HFFc6 (cell line): ENCODE measurements at places on chromosomes 2 and 18.

- H3K36me3 ChIP-seq = no peaks in the 10 kb centered on the region
- no peak overlapping the region for H3K4me3 ChIP-seq
- no peak for DNase-seq
- peaks cover 5% of the 10 kb centered on the region for H3K27me3 ChIP-seq
Measured at GRCh38 chr2:170530284-170530745, 184.8 kb upstream of the SP5 start.

DNA sequence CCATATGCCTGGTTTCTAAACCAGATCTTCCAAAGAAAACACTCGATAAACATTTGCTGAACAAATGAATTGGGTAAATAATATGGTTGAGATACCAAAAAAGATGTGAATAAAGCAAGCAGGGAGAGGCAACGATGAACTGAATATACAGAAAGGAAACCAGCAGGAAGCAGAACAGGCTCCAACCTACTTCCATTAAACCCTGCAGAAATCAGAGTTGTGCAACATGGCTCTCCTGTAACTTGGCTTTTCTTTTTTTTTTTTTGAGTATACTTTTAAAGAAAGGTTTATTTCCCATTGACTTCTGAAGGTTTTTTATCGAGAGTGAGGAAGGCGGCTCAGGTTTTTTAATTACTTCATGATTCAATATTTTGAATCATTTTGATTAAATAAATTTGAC lies 23.5 kb downstream of the ITSN2 start:
- peaks cover 7% of the 10 kb centered on the region; the same call in 1 of the 2 replicates for H3K36me3 ChIP-seq
- H3K27ac ChIP-seq = no peak overlapping the region
- no peaks in the 10 kb centered on the region for H3K27me3 ChIP-seq
- DNase-seq = no peak
- no peaks in the 10 kb centered on the region for H3K4me1 ChIP-seq

DNA sequence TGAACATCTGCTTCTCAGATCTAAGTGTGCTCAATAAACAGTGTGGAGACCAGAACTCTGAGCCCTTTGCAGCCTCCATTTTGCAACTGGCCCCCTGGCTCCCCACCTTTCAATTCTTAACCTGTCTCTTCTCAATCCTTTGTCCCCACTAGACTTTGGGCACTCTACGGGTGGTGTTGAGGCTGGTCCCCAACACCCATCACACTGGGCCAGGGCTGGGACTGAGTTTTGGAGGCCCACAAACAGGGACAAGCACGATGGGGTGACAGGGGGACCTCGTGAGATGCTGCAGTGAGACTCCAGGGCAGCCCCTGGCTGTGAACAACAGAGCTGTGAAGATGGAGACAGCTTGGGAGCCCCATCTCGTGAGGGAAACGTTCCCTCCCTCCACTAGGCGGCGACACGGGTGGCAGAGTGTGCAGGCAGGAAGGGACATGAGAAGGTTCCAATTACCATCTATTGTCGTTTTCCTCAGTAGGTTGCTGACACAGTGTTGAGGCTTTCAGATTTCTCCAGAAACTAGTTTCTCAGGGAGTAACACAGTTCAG lies 1.2 kb downstream of the ANKMY1 start:
- H3K27me3 ChIP-seq = no peaks in the 10 kb centered on the region
- peak; percentile 31 for DNase-seq
- no peak overlapping the region for H3K4me3 ChIP-seq
- H3K36me3 ChIP-seq = peaks cover 11% of the 10 kb centered on the region
- H3K4me1 ChIP-seq = peaks cover 27% of the 10 kb centered on the region

GRCh38 chr2:29317077-29317517 lies 201.9 kb downstream of the CLIP4 start:
- peaks cover 18% of the 10 kb centered on the region for H3K27me3 ChIP-seq
- H3K4me1 ChIP-seq = peaks cover 7% of the 10 kb centered on the region
- no peak overlapping the region for H3K27ac ChIP-seq
- no peak overlapping the region for H3K4me3 ChIP-seq

GRCh38 chr18:395456-396250 lies 104.8 kb downstream of the COLEC12 start:
- H3K36me3 ChIP-seq = 0 out of 2 replicates have a peak, but pooled peaks cover 5% of the 10 kb centered on the region
- peak overlapping the region; percentile 74 for H3K4me3 ChIP-seq
- peak overlapping the region; percentile 97 for H3K27ac ChIP-seq
- peaks cover 62% of the 10 kb centered on the region for H3K4me1 ChIP-seq

GRCh38 chr2:37377187-37377532 lies 32.7 kb downstream of the QPCT start:
- no peaks in the 10 kb centered on the region for H3K27me3 ChIP-seq
- H3K4me1 ChIP-seq = peaks cover 46% of the 10 kb centered on the region
- H3K36me3 ChIP-seq = no peaks in the 10 kb centered on the region
- peak overlapping the region; percentile 80 for H3K27ac ChIP-seq
- H3K4me3 ChIP-seq = peak overlapping the region; percentile 62
- DNase-seq = peak; percentile 45

DNA sequence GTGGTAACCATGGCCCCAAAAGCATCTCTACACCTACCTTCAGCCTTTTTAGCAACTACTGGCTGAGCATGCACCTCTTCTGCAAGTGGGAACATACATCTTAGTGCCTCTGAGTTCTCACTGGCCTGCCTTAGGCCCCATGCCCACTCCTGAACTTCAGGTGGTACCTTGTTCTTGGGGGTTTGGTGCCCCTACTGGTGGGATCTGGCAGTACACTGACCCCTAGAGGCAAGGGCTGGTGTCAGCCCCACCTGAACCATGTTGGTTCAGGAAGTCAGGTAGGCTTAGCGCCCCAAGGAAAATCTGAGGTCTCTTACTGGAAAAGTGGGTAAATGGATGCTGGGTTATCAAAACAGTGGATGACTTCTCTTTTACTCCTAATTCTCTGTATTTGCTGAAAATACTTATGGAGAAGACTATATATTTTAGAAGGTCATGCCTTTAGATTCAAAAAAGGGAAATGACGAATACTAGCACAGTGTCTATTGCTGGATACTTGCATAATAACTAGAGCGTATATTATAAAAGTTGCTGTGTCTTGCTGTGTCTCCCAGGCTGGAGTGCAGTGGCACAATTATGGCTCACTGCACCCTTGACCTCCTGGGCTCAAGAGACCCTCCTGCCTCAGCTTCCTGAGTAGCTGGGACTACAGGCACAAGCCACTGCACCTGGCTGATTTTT lies 84.6 kb downstream of the RAB31 start:
- H3K36me3 ChIP-seq = peaks cover 24% of the 10 kb centered on the region
- H3K27me3 ChIP-seq = no peaks in the 10 kb centered on the region
- H3K4me3 ChIP-seq = no peak overlapping the region
- no peak overlapping the region for H3K27ac ChIP-seq

- no peaks in the 10 kb centered on the region for H3K36me3 ChIP-seq
- H3K27ac ChIP-seq = no peak overlapping the region
- H3K4me3 ChIP-seq = no peak overlapping the region
- no peak for DNase-seq
- no peaks in the 10 kb centered on the region for H3K4me1 ChIP-seq
Measured at GRCh38 chr2:58739033-58739432, 497.9 kb upstream of the FANCL start.

GRCh38 chr2:8152392-8153257 lies 529.2 kb upstream of the ID2 start:
- H3K4me1 ChIP-seq = peaks cover 57% of the 10 kb centered on the region
- no peak overlapping the region for H3K27ac ChIP-seq
- DNase-seq = no peak
- H3K36me3 ChIP-seq = peaks cover 10% of the 10 kb centered on the region

DNA sequence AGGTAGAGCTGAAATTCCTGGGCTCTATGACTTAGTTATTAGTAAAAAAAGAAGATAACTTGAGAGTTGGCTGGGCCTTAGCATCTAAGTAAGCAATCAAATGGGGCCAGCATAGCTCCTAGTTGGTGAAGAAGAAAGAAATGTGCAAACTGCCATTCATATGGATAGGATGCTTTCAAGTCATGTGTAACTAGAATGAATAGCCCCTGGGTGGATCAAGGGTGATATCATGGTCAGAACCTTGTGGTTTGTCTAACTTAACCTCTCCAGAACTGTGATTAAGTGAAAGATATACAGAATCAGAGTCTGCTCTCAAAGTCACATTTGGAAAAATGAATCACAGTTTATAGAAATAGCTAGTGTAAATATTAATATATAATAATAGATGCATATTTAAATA lies 198.7 kb upstream of the DTNA start:
- H3K4me1 ChIP-seq = no peaks in the 10 kb centered on the region
- H3K27ac ChIP-seq = no peak overlapping the region
- H3K4me3 ChIP-seq = no peak overlapping the region
- no peak for DNase-seq

GRCh38 chr2:168311261-168311910 lies 64.0 kb upstream of the STK39 start:
- no peak overlapping the region for H3K4me3 ChIP-seq
- DNase-seq = no peak
- H3K36me3 ChIP-seq = no peaks in the 10 kb centered on the region
- H3K27me3 ChIP-seq = peaks cover 10% of the 10 kb centered on the region
- no peaks in the 10 kb centered on the region for H3K4me1 ChIP-seq

DNA sequence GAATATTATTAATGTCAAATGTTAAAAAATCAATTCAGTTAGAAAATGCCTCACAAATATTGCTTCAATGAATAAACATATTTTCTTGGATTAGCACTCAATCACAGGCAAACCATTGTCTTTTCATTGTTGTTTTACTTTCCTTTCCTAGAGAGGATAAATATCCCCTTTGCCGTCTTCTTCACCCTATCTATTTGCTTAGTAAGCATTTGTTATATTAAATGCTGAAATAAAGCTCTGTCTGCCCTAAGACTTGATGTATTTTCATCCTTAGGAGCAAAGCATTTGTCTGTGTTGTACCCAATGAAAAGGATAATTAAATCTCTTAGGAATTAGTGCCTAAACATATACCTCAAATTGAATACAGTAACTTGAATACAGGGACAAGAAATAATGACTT lies 1071.2 kb upstream of the GYPC start:
- no peak overlapping the region for H3K4me3 ChIP-seq
- H3K4me1 ChIP-seq = no peaks in the 10 kb centered on the region
- no peaks in the 10 kb centered on the region for H3K27me3 ChIP-seq
- no peak overlapping the region for H3K27ac ChIP-seq
- H3K36me3 ChIP-seq = no peaks in the 10 kb centered on the region

DNA sequence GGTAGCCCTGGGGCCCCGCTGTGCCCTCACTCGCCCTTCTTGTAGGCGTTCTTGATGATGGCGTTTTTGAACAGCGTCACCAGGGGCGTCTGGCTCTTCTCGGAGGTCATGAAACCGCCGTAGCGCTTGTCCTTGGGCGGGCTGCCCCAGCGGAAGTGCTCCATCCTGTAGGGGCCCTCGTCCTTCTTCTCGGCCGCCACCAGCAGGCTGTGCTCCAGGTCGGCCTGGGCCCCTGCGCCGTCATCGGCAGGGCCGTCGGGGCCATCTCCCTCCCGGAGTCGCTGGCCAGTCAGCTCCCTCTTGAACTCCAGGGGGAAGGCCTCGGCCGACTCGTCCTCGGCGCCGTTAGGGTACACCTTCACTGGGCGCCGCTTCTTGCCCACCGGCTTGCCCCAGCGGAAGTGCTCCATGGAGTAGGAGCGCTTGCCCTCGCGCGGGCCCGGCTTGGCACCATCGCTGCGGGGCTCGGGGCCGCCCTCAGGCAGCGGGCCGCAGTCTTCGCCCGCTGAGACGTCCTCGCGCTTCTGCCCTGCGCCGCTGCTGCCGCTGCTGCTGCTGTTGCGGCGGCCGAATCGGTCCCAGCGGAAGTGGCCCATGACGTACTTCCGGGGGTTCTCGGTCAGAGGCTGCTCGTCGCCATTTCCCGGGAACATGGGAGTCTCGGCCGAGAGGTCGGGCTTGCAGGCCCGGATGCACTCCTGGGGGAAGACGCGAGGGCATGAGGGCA lies 7.2 kb downstream of the POMC start:
- no peak for DNase-seq
- no peak overlapping the region for H3K4me3 ChIP-seq
- H3K4me1 ChIP-seq = no peaks in the 10 kb centered on the region
- H3K36me3 ChIP-seq = no peaks in the 10 kb centered on the region

GRCh38 chr2:123746006-123746405 lies 279.1 kb upstream of the CNTNAP5 start:
- no peaks in the 10 kb centered on the region for H3K27me3 ChIP-seq
- H3K4me1 ChIP-seq = no peaks in the 10 kb centered on the region
- H3K36me3 ChIP-seq = no peaks in the 10 kb centered on the region
- no peak for DNase-seq
- no peak overlapping the region for H3K27ac ChIP-seq
- no peak overlapping the region for H3K4me3 ChIP-seq

GRCh38 chr18:50441501-50441900 lies 66.7 kb downstream of the SKA1 start:
- H3K4me3 ChIP-seq = no peak overlapping the region
- no peaks in the 10 kb centered on the region for H3K4me1 ChIP-seq
- no peak for DNase-seq

DNA sequence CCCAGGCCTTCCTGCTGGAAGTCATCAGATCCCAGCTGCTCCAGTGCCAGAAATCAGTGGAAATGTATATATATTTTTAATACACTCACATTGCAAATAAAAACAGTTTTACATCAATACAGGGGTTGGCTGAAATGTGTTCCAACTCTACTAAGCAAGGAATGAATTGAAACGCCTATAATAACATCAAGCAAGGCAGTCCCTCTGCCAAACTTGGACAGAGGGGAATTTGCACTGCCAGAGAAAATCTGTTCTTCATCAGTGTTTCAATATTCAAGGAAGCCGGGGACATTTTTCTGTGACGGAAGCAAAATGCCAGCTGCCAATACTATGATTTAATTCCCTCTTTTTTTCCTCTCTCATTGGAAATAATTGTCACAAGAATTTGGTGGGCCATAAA lies 335.3 kb downstream of the TNS1 start:
- H3K36me3 ChIP-seq = 0 out of 2 replicates have a peak, but pooled peaks cover 6% of the 10 kb centered on the region
- H3K27me3 ChIP-seq = peaks cover 2% of the 10 kb centered on the region
- H3K4me3 ChIP-seq = no peak overlapping the region

GRCh38 chr2:64262816-64263215 lies 118.6 kb upstream of the PELI1 start:
- H3K27me3 ChIP-seq = peaks cover 5% of the 10 kb centered on the region; the same call in 1 of the 2 replicates
- no peak for DNase-seq
- peak overlapping the region; percentile 59 for H3K4me3 ChIP-seq
- H3K4me1 ChIP-seq = peaks cover 43% of the 10 kb centered on the region

GRCh38 chr2:28430377-28430765 lies 37.7 kb downstream of the FOSL2 start:
- no peak overlapping the region for H3K4me3 ChIP-seq
- DNase-seq = no peak
- H3K27me3 ChIP-seq = 0 out of 2 replicates have a peak, but pooled peaks cover 5% of the 10 kb centered on the region
- peaks cover 15% of the 10 kb centered on the region for H3K36me3 ChIP-seq

GRCh38 chr2:12534646-12535263 lies 182.0 kb upstream of the TRIB2 start:
- H3K27ac ChIP-seq = peak overlapping the region; percentile 90
- no peaks in the 10 kb centered on the region for H3K36me3 ChIP-seq
- peaks cover 48% of the 10 kb centered on the region for H3K4me1 ChIP-seq

- no peaks in the 10 kb centered on the region for H3K4me1 ChIP-seq
- DNase-seq = no peak
- no peaks in the 10 kb centered on the region for H3K27me3 ChIP-seq
- no peak overlapping the region for H3K4me3 ChIP-seq
- H3K27ac ChIP-seq = no peak overlapping the region
Measured at GRCh38 chr18:5197461-5197860, 404 bp upstream of the AKAIN1 start.
